ENCODE measurements at places on chromosomes 2 and 18.

- DNase-seq, result no peak
These were observed 1.3 kb downstream of the RAB31 start for GRCh38 chr18:9709304-9709877.

- no peak for DNase-seq
These were observed 119.1 kb downstream of the FSIP2 start for GRCh38 chr2:185857691-185858090.

DNA sequence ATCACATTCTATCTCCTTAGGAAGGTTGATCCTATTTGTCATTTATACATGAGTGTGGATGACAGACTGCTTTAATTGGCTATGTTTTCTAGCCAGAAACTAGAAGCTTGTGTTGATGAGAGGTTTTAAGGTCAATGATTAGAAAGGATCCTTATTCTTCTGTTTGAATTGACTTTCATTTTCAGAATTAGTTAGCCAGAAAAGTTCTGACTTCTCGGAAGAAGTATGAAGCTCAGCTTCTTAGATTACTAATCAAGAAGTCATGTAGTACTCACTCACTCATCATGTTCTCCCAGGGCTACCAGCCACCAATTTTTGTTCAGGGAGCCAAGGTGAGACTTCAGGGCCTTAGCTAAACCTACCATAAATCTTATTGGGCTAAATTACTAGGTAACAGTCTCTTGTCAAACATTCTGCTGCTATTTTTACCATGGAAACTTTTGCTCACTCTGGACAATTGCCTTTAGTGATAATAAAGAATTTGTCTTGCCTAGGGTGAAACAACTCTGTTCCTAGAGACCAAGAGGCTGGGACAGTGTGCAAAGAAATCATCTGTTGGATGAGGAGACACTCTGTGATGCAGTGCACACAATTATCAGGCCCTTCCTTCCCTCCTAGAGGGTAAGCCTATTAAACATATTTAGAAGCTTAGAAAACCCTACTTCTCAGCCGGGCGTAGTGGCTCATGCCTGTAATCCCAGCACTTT lies 111.6 kb upstream of the DNMT3A start:
- DNase-seq, result no peak

DNA sequence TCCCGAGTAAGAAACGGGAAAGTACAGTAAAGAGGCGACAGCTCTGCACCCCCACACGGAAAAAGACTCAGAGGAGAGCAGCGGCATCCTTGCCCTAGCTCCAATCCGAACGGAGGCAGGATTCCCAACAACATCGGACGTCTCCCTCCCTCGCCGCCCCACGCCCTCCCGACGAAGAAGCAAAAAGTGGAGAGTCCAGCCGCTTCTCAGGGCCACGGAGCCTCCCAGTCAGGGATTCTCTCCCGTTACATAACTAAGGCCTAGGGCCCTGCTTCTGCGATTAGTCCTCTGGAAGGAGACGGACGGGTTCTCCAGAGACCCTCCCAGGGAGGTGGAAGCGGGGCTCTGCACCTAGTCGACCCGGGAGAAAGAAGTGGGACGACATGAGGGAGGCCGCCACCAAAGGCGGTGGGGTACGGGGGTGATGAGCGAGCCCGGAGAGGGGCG lies 587 bp downstream of the SUMO1 start:
- DNase-seq, result peak; percentile 51

- no peak for DNase-seq
These were observed 73.9 kb downstream of the ARL4C start for GRCh38 chr2:234422981-234423431.

Data from RWPE1 (cell line).